ENCODE measurements at places on chromosomes 1 and 21. TPM values are rescaled to one million over a fixed set of nuclear protein-coding genes. Genes with fewer than 3 reads are reported as not detected.

DNA sequence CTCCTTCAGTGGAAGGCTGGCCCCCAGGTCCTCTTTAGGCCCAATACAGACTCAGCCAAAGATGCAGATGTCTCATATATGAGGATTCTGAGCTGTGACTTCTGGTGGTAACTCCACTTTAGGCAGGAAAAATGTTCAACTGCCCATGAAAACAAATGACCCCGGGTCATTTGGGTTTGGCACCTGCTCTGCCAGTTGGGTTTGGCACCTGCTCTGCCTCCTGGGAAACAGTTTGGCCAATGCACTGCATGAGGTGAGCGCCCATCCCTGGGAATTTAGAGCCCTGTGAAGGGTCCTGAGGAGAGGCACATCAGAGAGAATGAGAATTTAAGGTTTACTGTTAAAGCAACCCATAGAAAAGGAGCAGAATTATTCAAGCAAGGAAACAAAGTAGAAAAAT, 45.3 kb downstream of the B3GALT5 start:
- H3K27ac ChIP-seq, result no peak overlapping the region
- H3K27me3 ChIP-seq, result no peaks in the 10 kb centered on the region
- no peaks in the 10 kb centered on the region for H3K4me1 ChIP-seq
- no peaks in the 10 kb centered on the region for H3K36me3 ChIP-seq
- no peak for DNase-seq
- no peak overlapping the region for H3K4me3 ChIP-seq

- H3K4me1 ChIP-seq, result no peaks in the 10 kb centered on the region
- DNase-seq, result peak; percentile 34
- peak overlapping the region; percentile 73 for H3K4me3 ChIP-seq
Measured at GRCh38 chr1:18901952-18902522, 318 bp downstream of the ALDH4A1 start.

- no peaks in the 10 kb centered on the region for H3K27me3 ChIP-seq
- H3K4me3 ChIP-seq, result peak overlapping the region; percentile 23
- no peaks in the 10 kb centered on the region for H3K36me3 ChIP-seq
- H3K4me1 ChIP-seq, result peaks cover 7% of the 10 kb centered on the region
- DNase-seq, result no peak
- peak overlapping the region; percentile 4 for H3K27ac ChIP-seq
Measured at GRCh38 chr1:159944623-159945455, 574 bp downstream of the IGSF9 start.

DNA sequence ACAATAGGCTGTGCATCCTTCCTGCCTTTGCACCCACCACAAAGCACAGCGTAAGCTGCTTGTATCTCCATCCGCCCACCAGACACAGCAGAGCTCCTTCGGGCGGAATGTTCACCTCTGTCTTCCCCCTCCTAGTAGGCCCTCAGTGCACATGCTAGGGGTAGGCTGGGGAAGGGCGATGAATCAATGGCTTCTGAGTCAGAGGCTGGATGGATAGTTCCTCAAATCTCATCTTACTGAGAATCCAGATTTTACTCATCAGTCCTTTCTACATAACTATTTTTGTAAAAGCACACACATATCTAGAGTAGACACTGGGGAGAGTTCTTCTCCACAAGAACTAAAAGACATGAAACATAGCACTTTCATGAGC, 73.8 kb downstream of the BCAR3 start:
- H3K36me3 ChIP-seq, result no peaks in the 10 kb centered on the region
- no peaks in the 10 kb centered on the region for H3K4me1 ChIP-seq
- H3K4me3 ChIP-seq, result no peak overlapping the region
- H3K27ac ChIP-seq, result peak overlapping the region; percentile 61

- H3K4me1 ChIP-seq, result no peaks in the 10 kb centered on the region
- H3K36me3 ChIP-seq, result no peaks in the 10 kb centered on the region
- no peak overlapping the region for H3K4me3 ChIP-seq
- H3K27ac ChIP-seq, result no peak overlapping the region
- DNase-seq, result no peak
Measured at GRCh38 chr1:34757386-34757785, 2.2 kb upstream of the GJB4 start.

DNA sequence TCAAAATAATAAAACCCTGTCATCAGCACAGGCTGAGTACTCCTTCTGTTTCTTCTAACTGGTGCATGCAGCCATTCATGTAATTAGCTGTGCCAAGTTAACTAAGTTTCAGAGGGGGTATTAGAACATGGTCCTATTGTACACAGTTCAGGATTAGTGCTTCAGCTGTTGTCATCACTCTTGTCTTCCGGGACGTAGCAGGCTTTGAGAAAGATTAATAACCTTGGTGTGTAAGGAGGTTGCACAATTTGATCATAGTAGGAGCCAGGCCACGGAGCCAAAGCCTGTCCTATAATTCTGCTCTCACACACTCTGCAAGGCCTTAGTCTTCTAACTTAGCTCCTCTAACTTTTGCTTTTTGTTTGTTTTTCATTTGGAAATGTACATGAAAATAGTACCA, 44.7 kb downstream of the PTGFRN start:
- H3K4me1 ChIP-seq, result no peaks in the 10 kb centered on the region
- peak; percentile 54 for DNase-seq
- H3K27ac ChIP-seq, result no peak overlapping the region
- H3K36me3 ChIP-seq, result no peaks in the 10 kb centered on the region
- H3K4me3 ChIP-seq, result no peak overlapping the region

GRCh38 chr1:89179343-89179742, 3.5 kb upstream of the GBP7 start:
- H3K4me1 ChIP-seq, result no peaks in the 10 kb centered on the region
- no peak overlapping the region for H3K27ac ChIP-seq

GRCh38 chr1:35715568-35716002, 3.1 kb downstream of the C1orf216 start:
- no peak overlapping the region for H3K4me3 ChIP-seq
- H3K27me3 ChIP-seq, result no peaks in the 10 kb centered on the region
- DNase-seq, result peak; percentile 59

GRCh38 chr21:32427958-32428623, 15.6 kb downstream of the EVA1C start:
- DNase-seq, result no peak
- no peaks in the 10 kb centered on the region for H3K27me3 ChIP-seq
- no peaks in the 10 kb centered on the region for H3K36me3 ChIP-seq
- H3K27ac ChIP-seq, result peak overlapping the region; percentile 35
- H3K4me3 ChIP-seq, result no peak overlapping the region

- no peaks in the 10 kb centered on the region for H3K27me3 ChIP-seq
- no peak for DNase-seq
- no peaks in the 10 kb centered on the region for H3K4me1 ChIP-seq
- H3K27ac ChIP-seq, result no peak overlapping the region
- no peak overlapping the region for H3K4me3 ChIP-seq
Measured at GRCh38 chr1:204067935-204068334, 5.0 kb upstream of the SOX13 start.

DNA sequence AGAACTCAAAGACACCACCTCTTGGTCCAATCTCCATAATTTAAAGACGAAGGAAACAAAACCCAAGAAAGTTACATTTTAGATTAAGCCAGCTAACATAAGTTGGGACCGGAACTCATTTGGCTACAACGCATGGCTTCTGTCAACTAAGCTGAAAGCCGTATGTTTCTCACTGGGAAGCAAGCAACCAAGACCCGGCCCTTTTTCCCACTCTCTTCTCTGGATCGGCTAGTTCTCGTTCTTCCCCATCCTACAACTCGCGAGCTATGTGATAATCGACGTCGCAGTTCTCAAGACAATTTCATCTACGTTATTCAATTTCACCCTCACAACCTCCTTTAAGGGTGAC, 601 bp downstream of the CCT8 start:
- H3K4me1 ChIP-seq, result peaks cover 3% of the 10 kb centered on the region
- DNase-seq, result no peak
- H3K27ac ChIP-seq, result peak overlapping the region; percentile 86

DNA sequence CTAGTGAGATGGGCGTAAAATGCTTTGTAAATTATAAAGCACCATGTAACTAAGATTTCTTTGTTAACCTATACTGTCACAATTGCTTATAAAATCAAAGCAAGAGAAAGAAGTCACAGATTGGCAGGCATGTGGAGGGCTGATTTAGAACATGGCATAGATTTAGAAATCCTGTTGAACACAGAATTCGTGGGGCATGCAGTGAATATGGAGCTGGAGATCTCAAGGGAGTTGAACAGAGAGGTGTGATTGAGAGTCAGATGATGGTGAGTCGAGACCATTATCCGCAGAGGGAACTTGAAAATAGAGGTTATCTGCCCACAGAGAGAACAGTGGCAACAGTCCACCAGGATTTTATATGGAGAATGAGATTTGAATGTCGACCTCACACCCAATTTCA, 27.6 kb downstream of the PBX1 start:
- H3K36me3 ChIP-seq, result no peaks in the 10 kb centered on the region
- H3K27me3 ChIP-seq, result no peaks in the 10 kb centered on the region
- no peak for DNase-seq
- peaks cover 20% of the 10 kb centered on the region for H3K4me1 ChIP-seq
- H3K4me3 ChIP-seq, result no peak overlapping the region
- H3K27ac ChIP-seq, result peak overlapping the region; percentile 88

- no peak overlapping the region for H3K27ac ChIP-seq
- no peaks in the 10 kb centered on the region for H3K27me3 ChIP-seq
- peak overlapping the region; percentile 27 for H3K4me3 ChIP-seq
- no peaks in the 10 kb centered on the region for H3K36me3 ChIP-seq
- peaks cover 11% of the 10 kb centered on the region for H3K4me1 ChIP-seq
- no peak for DNase-seq
Measured at GRCh38 chr1:43932786-43933385, 715 bp upstream of the ARTN start.

- no peaks in the 10 kb centered on the region for H3K36me3 ChIP-seq
- no peak for DNase-seq
- no peaks in the 10 kb centered on the region for H3K27me3 ChIP-seq
- H3K4me1 ChIP-seq, result no peaks in the 10 kb centered on the region
- no peak overlapping the region for H3K4me3 ChIP-seq
- no peak overlapping the region for H3K27ac ChIP-seq
Measured at GRCh38 chr1:204241050-204241449, 27.3 kb upstream of the GOLT1A start.

- no peaks in the 10 kb centered on the region for H3K36me3 ChIP-seq
- no peak overlapping the region for H3K4me3 ChIP-seq
- no peaks in the 10 kb centered on the region for H3K27me3 ChIP-seq
- H3K27ac ChIP-seq, result no peak overlapping the region
- DNase-seq, result peak; percentile 28
Measured at GRCh38 chr1:64687725-64688327, 57.0 kb upstream of the RAVER2 start.

- H3K4me1 ChIP-seq, result no peaks in the 10 kb centered on the region
- H3K27ac ChIP-seq, result no peak overlapping the region
- H3K4me3 ChIP-seq, result no peak overlapping the region
- H3K36me3 ChIP-seq, result no peaks in the 10 kb centered on the region
- DNase-seq, result no peak
Measured at GRCh38 chr1:52190500-52191252, 48.8 kb downstream of the ZFYVE9 start.

GRCh38 chr1:38508232-38508631, 351.3 kb downstream of the RRAGC start:
- DNase-seq, result no peak
- H3K36me3 ChIP-seq, result no peaks in the 10 kb centered on the region
- no peak overlapping the region for H3K27ac ChIP-seq

DNA sequence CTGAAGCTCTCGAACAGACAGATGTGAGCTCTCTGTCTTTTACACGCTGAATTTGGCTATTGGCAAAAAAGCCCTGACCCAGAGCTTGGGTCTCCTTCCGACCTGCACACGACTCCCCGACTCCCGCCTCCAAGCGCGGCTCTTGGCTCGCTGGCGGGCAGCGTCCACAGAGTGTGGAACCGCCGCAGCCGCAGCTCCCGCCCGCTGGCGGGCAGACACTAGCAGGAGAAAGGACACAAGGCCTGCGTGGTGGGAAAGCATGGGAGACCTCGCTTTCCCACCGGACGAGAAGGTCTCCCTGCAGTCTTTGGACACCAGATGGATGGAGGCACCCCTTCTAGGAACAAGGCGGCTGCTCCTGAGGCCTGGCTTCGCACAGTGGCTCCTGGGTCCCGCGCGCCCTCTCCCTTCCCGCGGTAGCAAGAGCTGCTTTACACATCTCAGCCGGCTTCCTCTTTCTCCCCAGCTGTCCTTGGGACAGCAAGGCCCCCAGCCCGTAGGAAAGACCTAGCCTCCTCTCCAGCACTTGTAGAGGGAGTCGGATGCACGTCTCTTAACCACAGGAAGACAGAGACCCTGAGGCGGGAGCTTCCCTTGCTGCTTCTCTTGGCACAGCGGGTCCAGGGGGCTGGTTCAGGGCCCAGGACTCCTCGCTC, 92.1 kb downstream of the PRKAB2 start:
- no peak overlapping the region for H3K27ac ChIP-seq
- H3K4me3 ChIP-seq, result no peak overlapping the region
- H3K27me3 ChIP-seq, result peaks cover 77% of the 10 kb centered on the region
- no peaks in the 10 kb centered on the region for H3K4me1 ChIP-seq

DNA sequence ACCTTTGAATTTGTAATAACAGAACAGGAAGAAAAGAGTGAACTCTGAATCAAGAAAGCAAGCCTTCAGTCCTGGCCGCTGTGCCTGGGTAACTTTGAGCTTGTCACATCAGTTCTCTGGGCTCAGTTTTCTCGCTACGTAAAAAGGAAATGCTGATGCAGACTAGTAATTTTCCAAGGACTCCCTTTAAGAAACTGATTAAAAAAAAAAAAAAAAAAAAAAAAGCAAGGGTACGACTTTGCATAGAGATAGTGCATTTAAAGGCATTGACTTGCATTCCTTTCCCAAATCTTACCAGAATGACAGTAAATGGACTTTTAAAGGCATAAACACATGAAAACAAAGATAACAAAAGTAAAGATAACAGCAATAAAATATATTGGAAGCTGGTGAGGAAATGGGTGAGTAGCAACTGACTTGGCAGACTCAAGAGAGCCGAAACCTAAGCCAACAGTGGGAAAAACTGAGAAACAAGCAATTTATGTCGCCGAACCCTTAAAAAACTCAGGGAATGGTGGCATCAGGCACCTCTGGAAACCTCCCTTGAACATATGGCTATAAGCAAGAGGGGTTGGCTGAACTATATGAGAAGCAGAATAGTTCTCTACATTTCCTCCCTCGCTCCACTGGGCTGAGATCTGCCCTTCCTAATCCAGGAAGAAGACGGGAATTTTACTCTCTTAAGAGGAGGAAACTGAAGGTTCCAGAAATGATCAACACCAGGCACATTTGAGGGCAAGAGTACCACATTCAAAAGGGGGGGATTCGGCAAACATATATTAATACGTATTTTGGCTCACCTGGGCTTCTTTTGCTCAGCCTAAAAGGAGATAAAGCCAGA, 189.2 kb downstream of the CDC7 start:
- H3K27ac ChIP-seq, result peak overlapping the region; percentile 89
- no peaks in the 10 kb centered on the region for H3K27me3 ChIP-seq
- DNase-seq, result peak; percentile 48
- H3K4me1 ChIP-seq, result peaks cover 3% of the 10 kb centered on the region

GRCh38 chr1:93900723-93901504, 8.3 kb downstream of the GCLM start:
- no peak overlapping the region for H3K27ac ChIP-seq
- no peaks in the 10 kb centered on the region for H3K4me1 ChIP-seq
- no peak overlapping the region for H3K4me3 ChIP-seq
- no peaks in the 10 kb centered on the region for H3K27me3 ChIP-seq
- H3K36me3 ChIP-seq, result no peaks in the 10 kb centered on the region

FAAH gene
- total RNA-seq, result 13.8 TPM

C1QTNF12 gene
- not detected for total RNA-seq

IVNS1ABP gene
- total RNA-seq, result 113 TPM

MIER1 gene
- total RNA-seq, result 55.9 TPM

IRF6 gene
- total RNA-seq, result 28.3 TPM

LENEP gene
- 0.83 TPM for total RNA-seq

AMY1A gene
- not detected for total RNA-seq

C1orf122 gene
- 23.5 TPM for total RNA-seq

CPT2 gene
- 9.6 TPM for total RNA-seq

RPS6KA1 gene
- 51.8 TPM for total RNA-seq

TRAF5 gene
- 98.6 TPM for total RNA-seq

KIFAP3 gene
- 79.0 TPM for total RNA-seq

Measured in uterus (tissue), 4 donors.